ENCODE measurements at places on chromosomes 3 and 15. TPM values are rescaled to one million over a fixed set of nuclear protein-coding genes. Genes with fewer than 3 reads are reported as not detected.
A peak's percentile ranks its signal among the peaks of the same experiment; 100 is the strongest.

GRCh38 chr15:76787273-76787672, 117.9 kb downstream of the SCAPER start:
- no peak for DNase-seq

CHRNA3 gene
- 1.3 TPM for polyA plus RNA-seq

- DNase-seq, result no peak
Observed at GRCh38 chr3:135991621-135992020, 26.1 kb downstream of the PPP2R3A start.

GCNT3 gene
- 0.40 TPM for polyA plus RNA-seq

TNFAIP8L3 gene
- polyA plus RNA-seq, result 1.3 TPM

GRCh38 chr3:111594205-111594604, 941 bp downstream of the ZBED2 start:
- no peak for DNase-seq

- DNase-seq, result no peak
Observed at GRCh38 chr3:62325896-62326295, 47.5 kb downstream of the FEZF2 start.

DNA sequence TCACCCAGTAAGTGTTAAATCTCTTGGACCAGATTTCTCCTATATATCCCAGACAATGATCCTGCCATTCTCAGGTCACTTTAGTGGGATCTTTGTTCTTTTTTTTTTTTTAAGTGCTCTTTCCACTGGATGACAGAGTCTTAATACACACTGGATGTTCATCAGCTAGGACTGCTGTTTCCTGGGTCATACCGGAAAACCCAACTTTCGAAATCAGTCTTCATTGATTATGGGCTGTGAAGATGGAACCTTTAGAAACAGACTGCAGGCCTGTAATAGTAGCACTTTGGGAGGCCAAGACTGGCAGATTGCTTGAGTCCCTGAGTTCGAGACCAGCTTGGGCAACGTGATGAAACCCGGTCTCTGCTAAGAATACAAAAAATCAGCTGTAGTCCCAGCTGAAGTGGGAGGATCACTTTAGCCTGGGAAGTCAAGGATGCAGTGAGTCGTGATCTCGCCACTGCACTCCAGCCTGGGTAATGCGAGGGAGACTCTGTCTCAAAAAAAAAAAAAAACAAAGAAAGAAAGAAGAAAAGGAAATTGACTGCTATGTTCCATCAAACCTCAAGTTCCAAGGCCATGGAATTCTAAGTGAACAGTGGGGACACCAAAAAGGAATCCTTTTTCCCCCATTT, 2.3 kb downstream of the EOGT start:
- DNase-seq, result no peak

DNA sequence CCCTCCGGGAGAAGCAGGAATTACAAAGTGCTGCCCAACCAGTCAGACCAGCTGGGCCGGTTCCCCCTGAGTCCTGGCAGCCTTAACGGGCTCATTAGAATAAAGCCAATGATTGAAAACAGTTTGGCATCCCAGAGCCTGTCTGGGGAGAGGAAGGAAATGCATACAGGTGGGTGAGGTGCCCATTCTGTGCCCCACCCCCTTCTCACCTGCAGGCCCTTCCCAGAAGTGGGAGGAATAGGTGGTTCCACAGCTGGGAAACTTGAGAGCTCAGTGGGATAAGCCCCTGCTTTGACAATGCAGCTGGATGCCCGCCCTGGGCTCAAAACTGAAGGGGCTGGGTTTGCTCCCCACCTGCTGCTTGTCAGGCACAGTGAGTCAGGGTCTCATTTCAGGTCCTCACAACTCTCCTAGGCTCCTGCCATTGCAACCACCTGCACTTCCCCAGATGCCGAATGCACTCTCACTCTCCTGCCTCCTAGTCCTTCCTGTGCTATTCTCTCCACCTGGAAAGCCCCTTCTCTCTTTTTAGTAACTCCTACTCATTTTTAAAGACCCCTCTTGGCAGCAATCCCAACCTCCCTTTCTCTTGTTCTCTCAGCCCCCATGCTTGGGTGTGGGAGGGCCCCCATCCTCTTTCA, 5.5 kb upstream of the BUB1B start:
- peak; percentile 56 for DNase-seq

- no peak for DNase-seq
Observed at GRCh38 chr15:72961346-72961745, 90.9 kb upstream of the NEO1 start.

SLC9C1 gene
- polyA plus RNA-seq, result 1.2 TPM

DPPA2 gene
- polyA plus RNA-seq, result 0.92 TPM

GOLGA8H gene
- polyA plus RNA-seq, result 1.6 TPM

- no peak for DNase-seq
Observed at GRCh38 chr15:41797201-41797944, 23.1 kb downstream of the MAPKBP1 start.

ALG1L2 gene
- 2.8 TPM for polyA plus RNA-seq

DNA sequence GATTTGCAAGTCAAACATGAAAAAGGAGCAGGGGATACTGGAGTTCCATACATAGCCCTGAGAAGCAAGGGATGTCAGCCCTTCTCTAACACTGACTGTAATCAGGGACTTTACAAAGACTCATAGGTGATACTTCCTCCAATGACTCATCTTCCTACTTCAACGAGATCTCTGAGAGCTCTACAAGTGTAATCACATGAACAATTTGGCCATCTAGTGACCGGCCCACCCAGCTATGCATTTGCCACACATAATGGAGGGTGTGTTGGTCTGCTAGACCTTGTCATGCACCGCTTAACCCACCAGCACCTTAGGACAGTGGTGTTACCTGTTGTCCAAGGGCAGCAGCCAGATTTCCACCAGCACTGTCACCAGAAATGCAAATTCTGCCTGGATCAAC, 75.3 kb downstream of the NCEH1 start:
- no peak for DNase-seq

DNA sequence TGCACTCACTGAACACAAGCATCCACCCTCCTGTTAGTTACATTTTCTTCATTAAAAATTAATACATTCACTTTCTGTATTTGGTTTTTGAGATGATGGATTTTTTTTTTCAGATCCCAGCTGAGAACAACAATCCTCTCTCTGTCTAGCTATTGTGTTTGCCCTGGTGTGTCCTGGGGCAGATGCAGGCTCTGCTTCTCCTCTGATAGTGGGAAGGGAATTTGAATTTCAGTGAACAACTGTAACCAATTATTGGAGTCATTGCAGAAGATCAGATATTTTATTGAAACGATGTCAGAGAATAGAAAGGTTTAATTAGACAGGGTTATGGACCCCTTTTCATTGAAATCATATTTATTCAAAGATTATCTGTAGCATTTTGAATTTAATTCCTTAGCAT, 33.1 kb upstream of the RYR3 start:
- DNase-seq, result no peak

DNA sequence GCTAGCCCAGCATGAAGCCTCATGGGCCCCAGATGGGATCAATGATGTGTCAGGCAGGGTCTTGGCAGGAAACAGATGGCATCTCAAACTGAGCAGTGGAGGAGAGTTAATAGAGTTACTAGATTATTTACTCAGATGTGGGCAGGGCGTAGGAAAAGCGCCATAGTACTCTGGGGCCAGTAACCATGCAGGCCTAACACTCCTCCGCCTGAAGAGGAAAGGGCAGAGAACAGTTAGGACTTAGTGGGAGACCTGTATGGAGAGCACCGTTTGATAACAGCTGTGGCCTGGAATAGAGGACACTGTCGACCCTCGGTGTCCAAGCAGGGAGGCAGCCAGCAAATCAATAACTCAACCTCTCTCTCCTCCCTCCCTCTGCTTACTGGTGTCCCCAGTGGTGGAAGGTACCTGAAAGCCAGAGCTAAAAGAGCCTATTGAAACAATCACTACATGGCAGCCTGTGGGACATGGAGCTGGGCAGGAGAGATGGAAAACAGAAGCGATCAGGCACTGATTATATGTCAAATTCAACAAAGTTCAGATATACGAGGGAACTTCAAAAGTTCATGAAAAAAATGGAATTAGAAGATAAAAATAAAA, 111.4 kb upstream of the CCNL1 start:
- DNase-seq, result no peak

BCHE gene
- 6.3 TPM for polyA plus RNA-seq

LRIG1 gene
- polyA plus RNA-seq, result 21.8 TPM

DNA sequence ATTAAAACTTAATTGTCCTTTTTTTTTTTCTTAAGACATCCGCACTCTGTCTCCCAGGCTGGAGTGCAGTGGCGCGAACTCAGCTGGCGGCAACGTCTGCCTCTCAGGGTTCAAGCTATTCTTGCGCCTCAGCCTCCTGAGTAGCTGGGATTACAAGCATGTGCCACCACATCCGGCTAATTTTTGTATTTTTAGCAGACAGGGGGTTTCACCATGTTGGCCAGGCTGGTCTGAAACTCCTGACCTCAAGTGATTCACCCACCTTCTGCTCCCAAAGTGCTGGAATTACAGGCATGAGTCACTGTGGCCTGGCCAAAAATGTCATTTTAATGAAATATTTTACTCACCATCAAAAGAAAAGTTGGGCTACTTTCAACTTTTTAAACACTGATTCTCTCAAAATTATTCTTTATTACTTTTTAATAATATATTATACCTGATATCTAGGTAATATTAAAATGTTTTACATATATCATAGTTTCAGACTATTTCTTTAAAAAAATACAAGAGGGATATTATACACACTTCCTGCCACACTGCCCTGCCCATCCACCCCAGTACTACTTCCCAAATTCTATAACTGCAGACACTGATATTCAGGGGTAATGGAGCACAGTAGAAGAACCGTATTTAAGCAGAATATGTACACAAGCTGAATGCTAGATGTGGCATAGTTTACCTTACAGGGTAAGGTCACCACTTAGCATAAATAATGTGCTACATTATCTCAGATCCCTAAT, 723.9 kb upstream of the ZNF385D start:
- no peak for DNase-seq

GRCh38 chr15:66269326-66270090, 16.0 kb upstream of the MEGF11 start:
- peak; percentile 75 for DNase-seq

DNA sequence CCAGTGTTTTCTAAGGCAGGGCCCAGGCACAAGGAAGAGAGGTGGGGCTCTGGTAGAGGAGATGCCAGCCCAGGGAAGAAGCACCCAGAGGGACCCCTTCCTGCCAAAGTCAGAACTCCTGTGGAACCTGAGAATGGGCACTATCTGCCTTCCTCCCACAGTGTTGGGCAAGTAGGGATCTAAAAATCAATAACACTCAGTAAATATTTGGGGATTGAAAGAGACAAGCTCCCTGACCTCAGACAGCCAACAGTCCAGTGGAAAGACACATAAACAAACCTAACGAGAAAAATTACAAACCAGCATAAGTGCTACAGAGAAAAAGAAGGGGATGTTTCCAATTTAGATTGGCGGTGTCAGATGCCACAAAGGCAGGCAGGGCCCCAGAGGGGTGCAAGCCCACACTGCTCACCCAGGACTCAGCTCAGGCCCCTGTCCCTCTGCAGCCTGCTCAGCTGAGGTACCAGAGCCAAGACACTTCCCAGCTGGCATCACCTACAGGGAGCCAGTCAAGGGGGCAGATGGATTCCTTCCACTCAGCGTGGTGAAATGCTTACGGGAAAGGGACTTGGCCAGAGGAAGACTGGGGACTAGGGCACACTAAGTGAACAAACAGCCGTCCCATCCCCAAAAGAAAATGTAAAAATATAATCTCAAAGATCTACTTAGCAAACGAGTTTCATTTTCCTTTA, 15.9 kb downstream of the ADCY5 start:
- DNase-seq, result no peak

- no peak for DNase-seq
Observed at GRCh38 chr3:71671216-71671845, 53.9 kb downstream of the EIF4E3 start.

GRCh38 chr3:106345353-106346027, 476.7 kb upstream of the CBLB start:
- DNase-seq, result no peak

DNA sequence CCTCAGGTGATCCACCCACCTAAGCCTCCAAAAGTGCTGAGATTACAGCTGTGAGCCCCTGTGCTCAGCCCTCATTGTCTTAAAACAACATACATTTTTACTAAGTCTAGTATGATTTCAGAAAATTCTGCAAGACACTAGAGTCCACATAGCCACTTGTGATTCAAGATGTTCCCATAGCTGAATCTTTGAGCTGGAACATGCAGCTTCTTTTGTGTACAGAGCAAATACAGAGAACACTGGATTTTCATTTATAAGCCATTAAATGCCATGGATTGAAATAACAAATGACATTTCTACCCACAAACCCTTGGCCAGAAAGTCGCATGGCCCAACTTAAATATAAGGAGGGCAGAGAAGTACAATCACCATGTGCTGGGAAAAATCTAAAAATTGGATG, 1489.2 kb upstream of the GBE1 start:
- DNase-seq, result no peak

- DNase-seq, result no peak
Observed at GRCh38 chr3:175192536-175192935, 333.4 kb downstream of the NAALADL2 start.

DNA sequence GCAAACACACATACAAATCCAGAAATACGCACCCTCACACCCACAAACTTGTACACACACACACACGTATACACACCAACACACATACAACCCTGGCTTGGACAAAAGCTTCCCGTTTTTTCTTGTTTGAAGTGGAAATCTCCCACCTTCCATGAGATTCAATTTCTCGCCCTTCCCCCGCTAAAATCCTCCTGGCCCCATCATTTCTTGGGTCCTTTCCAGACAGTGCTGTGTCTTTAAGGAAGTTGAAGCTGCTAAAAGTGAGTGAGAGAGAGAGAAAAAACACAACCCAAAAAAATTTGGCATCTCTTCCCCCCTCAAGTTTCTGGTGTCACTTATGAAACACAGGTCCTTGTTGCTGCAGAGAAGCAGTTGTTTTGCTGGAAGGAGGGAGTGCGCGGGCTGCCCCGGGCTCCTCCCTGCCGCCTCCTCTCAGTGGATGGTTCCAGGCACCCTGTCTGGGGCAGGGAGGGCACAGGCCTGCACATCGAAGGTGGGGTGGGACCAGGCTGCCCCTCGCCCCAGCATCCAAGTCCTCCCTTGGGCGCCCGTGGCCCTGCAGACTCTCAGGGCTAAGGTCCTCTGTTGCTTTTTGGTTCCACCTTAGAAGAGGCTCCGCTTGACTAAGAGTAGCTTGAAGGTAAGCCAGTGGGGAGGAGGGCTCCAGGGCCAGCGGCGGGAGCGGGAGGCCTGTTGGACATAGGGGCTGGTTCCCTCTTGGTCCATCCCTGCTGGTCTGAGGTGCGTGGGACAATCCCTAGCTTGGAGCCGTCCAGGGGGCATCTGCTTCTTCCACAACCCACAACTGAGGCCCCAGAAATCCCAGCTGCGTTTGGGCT, at the start of gene ISLR:
ISLR (plus strand) TSS at position 331 of the 839 bp plus-strand sequence. CDS start 1,149 bp downstream, outside the sequence.
- peak; percentile 64 for DNase-seq

BTLA gene
- polyA plus RNA-seq, result 0.41 TPM

DNA sequence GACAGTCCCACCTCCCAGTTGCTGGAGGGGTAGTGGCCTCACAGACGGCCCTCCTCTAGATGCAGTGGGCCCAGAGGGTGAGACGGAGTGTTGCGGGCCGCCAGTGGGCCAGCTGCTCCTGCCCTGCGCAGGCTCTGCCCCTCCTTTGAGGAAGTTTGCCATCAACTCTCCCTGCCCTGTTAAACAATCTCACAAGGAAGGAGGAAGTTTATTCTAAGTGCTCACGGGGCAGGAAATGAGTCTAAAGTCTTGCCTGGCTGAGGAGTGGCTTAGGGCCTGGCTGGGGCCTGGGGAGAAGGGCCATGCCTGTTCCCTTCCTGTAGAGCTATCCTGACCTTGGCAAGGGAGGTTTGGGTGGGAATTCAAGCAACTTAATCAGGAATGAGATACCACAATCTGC, at the start of gene FAM3D:
FAM3D (minus strand) TSS at position 92 of the 400 bp plus-strand sequence. CDS start 11,211 bp downstream, outside the sequence.
- no peak for DNase-seq

Data from renal pelvis (tissue), 12 donors.